ENCODE measurements at places on chromosomes 16 and 17.

DNA sequence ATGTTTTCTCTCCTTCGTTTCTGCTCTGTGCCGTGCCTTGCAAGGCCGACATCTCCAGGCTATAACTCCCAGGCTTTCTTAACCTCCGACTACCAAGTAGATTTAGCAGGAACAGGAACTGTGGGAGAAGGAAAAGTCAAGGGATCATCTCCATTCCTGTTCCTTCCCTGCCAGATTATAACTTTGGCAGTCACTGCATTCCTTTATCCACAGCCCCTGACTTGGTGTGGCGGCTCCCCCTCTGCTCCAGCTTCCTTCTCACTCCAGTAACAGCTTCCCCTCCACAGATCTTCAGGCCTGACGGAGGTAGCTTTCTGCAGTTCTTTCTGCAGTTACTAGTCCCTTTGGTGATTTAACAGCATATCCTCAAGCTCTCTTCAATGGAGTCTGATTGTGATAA is 234.6 kb upstream of the MON1B start:
- DNase-seq, result no peak

- DNase-seq, result no peak
Measured at GRCh38 chr17:59877965-59878364, 14.8 kb downstream of the TUBD1 start.

DNA sequence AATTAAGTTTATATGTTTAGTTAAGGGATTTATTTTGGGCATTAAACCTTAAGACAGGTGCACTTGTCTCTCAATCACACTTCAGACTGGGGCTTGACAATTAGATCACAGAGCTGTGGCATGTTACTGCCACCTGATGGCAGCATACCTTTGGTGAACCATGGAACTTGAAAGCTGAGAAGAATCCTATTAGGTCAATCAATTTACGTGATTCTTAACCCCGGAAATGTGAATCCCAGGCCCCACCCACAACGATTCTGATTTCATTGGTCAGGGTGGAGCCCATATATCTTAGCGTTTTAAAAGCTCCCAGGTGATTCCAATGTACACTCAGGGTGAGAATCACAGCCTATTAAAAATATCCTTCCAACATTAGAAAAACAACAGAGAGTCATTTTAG is 91.0 kb downstream of the GSG1L start:
- peak; percentile 66 for DNase-seq

- no peak for DNase-seq
Measured at GRCh38 chr17:35519439-35519838, 18.0 kb downstream of the SLFN12L start.

GRCh38 chr17:34465789-34466188 is 102.8 kb upstream of the CCL1 start:
- no peak for DNase-seq

DNA sequence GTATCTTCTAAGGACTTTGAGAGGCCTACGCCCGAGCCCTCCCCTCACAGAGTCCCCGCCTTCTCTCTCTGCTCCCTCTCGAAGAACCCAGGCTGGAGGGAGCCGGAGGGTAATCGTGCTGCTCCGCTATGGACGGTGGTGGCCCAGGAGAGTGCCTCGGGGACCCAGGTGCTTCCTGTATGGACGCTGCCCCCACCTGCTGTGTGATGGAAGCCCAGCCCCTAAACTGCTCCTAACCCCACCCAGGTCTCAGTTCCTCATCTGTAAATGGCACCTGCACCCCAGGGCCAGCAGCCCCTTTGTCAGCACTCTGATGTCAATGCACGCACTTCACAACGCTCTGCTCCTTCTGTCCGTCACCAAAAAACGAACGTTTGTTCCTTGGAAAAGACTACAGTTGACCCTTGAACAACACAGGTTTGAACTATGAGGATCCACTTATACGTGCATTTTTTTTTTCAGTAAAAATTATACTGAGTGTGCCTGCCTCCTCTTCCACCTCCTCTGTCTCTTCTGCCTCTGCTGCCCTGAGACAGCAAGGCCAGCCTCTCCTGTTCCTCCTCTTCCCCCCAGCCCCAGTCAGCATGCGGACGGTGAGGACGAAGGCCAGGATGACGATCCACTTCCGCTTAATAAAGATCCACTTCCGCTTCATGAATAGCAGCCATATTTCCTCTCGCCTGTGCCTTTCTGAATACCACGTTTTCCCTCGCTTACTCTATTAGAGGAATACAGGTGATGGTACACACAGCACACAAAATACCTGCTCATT is 118.3 kb downstream of the BANP start:
- DNase-seq, result no peak

DNA sequence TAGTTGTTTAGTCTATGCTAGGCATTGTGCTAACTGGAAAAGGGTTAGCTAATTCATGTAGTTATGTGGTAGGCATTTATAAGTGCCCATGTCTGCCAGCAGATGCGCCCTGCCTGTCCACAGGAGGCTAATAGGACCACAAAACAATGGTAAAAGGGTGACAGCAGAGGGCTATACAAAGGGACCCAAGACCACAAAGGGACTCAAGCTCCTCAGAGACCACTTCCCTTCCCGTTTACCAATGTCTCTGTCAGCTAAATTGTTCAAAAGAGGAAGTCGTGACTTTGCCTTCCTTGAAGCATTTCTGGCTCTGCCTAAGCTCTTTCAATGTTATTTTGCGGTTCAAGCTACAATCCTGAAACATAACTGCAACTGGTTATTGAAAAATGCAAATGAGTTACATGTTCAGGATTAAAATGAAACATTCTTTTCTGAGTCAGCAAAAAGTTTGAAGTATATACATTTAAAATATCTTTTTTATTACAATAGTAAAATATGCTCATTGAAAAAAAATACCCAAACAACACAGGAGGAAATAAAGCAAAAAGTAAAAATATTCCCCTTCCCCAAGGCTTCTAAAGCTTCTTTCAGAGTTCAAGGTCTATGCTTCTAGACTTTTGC is 149.2 kb downstream of the MAF start:
- no peak for DNase-seq

GRCh38 chr17:74307984-74308773 is 17.8 kb upstream of the KIF19 start:
- DNase-seq, result no peak

- DNase-seq, result peak; percentile 26
Measured at GRCh38 chr17:48037838-48038323, 284 bp upstream of the COPZ2 start.

- no peak for DNase-seq
Measured at GRCh38 chr16:380762-381011, 1.1 kb downstream of the PGAP6 start.

GRCh38 chr17:37206299-37206698 is 169.5 kb upstream of the C17orf78 start:
- DNase-seq, result no peak

GRCh38 chr16:82793528-82794245 is 166.9 kb downstream of the CDH13 start:
- no peak for DNase-seq

GRCh38 chr16:85641776-85642176 is 28.7 kb downstream of the GSE1 start:
- no peak for DNase-seq

DNA sequence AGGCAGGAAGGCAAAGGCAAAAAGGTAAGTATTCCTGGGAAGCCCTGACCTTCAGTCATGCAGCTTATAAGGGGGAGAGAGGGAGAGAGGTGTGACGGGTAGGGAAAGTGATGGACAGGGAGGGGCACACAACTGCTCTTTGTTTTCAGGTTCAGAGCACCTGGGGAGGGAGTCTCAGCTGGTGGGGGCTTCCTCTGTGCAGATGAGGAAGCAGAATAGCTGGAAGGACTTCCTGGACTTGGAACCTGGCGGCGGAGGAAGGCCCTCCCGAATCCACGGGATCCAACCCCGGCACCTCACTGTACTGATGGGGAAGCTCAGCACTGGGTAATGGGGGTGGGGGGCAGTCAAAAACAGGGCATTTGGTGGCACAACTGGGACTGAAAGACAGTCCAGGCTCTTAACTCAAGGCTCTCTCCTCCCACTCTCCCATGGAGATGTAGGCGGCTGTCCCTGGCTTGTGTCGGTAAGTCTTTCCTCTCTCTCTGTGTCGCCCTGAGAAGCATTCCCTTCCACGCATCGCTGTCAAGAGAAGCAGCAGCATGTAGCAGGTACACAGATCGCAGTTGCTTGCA is 11.9 kb upstream of the PITPNM3 start:
- DNase-seq, result no peak

- no peak for DNase-seq
Measured at GRCh38 chr17:66946251-66946650, 18.3 kb upstream of the CACNG4 start.

- DNase-seq, result no peak
Measured at GRCh38 chr16:53501216-53501859, 1.7 kb downstream of the AKTIP start.

GRCh38 chr16:8822403-8822802 is 24.8 kb downstream of the PMM2 start:
- no peak for DNase-seq

DNA sequence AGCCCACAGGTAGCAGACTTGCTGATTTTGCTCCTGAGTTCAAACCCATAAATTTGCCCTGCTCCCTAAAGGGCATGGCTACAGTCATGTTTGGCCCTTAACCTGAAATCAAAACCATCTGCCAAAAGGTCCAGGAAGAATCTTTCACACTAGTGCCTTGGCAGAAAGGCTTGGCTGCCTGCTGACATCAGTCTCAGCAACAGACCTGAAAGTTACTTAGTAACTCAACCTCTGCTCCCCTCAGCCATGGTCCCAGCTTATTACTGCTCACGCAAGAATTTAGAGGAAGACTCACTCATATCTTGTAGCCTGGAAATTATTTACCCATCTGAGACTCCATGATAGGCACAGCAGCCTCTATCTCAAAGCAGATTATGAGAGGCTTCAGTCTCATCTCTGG is 98.0 kb upstream of the KIF2B start:
- DNase-seq, result no peak

GRCh38 chr16:80014241-80014939 is 413.9 kb upstream of the MAF start:
- no peak for DNase-seq

- no peak for DNase-seq
Measured at GRCh38 chr16:86157616-86158247, 258.8 kb downstream of the IRF8 start.

- no peak for DNase-seq
Measured at GRCh38 chr17:1979182-1979985, 45.8 kb downstream of the RTN4RL1 start.

- peak; percentile 54 for DNase-seq
Measured at GRCh38 chr16:8572919-8573724, 17.2 kb downstream of the TMEM114 start.

DNA sequence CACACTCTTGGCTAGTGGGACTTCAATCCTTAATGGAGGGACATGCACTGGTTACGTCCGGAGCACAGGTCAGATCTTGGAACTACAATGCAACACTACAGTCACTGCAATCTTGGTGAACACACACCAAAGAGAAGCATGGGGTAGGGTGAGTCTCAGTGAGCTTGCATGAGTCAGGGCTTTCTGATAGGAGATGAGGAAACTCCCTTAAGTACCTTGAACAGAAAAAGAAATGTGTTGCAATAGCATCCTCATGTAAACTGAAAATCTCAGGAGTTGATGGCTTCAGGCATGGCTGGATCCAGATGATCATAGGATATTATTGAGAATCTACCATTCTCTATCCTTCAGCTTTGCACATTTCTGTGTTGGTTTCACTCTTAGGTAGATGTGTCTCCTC is 54.1 kb downstream of the CES1 start:
- no peak for DNase-seq

GRCh38 chr17:19410091-19410490 is 941 bp upstream of the RNF112 start:
- no peak for DNase-seq

DNA sequence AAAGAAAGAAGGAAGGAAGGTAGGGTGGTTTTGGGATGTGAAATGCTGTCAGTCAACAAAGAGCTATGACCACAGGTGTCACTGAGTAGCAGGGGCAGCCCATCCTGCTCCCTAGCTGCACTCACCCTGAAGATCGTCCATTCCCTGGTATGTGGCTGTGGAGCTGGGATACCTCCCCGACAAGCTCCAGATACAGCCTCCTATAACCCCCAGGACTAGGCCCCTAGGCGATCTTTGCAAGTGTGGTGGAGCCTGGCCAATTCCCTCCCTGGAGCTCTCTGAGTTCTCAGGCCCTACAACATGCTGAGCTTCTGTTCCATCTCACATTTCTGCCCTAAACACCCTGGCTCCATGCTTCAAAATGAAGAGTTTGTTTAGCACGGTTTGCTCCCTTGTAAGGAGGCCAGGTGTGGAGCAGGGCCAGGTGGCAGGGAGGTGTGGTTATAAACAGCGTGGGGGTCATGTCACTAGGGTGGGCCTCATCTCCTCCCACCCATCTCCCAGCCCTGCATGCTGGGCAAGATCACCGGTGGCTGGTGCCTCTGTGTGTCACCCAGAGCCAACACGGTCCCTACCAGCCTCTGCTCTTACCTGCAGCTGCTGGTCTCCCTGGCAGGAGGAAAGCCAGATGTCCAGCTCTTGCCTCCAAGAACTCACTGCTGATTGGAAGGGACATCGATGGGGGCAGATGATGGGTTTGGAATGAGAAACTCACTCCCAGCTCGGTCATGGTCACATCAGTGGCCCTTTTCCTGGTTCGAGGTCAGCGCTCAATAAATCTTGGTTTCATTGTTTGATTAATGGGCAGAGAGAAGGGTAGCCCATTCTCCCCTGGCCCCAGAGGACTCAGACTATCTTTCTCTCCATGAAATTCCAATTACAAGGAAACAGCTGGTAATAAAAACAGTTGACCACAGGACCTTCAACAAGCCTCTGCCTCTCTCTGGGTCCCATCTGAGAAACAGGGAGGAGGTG is 511.0 kb upstream of the CDH5 start:
- DNase-seq, result no peak

- no peak for DNase-seq
Measured at GRCh38 chr16:66223176-66223780, 143.2 kb upstream of the CDH5 start.
